Stomach (tissue), 19 donors: ENCODE measurements at places on chromosomes 6 and 20.

DNA sequence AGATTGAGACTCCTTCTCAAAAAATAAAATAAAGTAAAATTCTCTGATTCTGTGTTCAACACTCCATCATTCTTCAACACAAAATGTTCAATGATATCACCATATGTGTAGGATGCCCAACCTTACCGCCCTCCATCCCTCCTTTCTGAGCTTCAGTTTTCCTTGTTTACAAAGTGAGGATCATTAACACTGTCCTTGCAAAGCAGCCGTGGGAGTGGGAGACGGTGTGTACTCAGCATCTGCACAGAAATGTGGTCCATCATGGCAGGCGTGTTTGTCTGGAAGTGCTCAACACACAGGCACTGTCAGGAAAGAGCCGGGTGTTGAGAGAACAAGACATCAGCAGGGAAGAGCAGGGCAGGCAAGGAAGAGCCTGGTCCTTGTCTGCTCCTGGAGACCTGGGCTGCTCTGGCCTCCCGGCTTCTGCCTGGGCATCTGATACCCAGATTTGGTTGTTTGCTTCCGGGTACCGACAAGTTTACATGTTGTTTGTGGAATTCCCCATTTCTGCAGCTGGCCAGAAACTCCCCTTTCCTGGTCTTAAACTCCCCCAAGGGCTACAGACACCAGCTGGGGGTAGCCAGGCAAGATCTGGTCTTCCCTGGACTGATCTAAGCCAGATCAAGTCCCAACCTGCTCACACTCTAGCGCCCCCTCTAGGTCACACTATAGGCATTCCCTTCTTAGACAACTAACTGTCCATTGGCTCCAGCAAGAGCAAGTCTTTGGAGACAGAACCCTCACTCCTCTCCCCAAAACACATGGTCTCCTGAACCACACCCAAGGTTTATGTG, 26.7 kb upstream of the TTPAL start:
- DNase-seq = no peak

DNA sequence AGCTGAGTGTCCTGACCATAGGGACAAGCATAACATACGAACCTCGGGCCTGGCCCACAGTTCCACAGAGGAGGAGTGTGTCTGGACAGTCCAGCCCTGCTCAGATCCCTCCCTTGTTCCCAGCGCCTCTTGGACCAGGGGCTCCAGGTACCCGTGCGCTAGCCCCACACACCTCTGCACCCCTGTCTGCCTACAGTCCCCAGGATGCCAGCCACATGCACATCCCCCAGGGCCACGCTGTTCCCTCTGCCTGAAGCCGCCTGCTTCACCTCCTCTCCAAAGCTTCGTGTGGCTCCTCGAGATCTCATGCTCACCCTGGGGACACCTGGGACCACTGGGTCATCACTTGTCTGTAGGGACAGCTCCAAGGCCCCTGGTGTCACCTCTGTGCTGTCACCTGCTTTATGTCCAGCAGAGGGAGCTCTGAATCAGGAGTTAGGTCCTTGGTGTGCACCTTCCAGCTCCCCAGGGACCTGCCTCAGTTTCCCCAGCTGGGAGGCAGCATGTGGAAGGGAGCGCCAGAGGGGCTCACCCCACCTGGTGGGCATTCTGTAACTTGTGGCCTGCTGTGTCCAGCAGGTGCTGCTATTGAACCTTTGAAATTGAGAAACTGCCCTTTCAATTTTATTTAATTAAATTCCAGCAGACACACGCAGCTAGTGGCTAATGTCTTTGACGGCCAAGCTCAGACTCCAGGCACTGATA, 7.3 kb upstream of the YTHDF1 start:
- DNase-seq = peak; percentile 65

- DNase-seq = no peak
Measured at GRCh38 chr6:67331304-67331703, 1303.8 kb upstream of the ADGRB3 start.

GRCh38 chr6:56866917-56867522, 87.9 kb upstream of the BEND6 start:
- DNase-seq = no peak

GRCh38 chr6:113103634-113104361, 753.3 kb upstream of the MARCKS start:
- DNase-seq = peak; percentile 16
